Esophagus squamous epithelium (tissue), 5 donors: ENCODE measurements at places on chromosomes 3 and 15.

- DNase-seq = no peak
Observed at GRCh38 chr15:38555686-38556334, 8.8 kb downstream of the RASGRP1 start.

DNA sequence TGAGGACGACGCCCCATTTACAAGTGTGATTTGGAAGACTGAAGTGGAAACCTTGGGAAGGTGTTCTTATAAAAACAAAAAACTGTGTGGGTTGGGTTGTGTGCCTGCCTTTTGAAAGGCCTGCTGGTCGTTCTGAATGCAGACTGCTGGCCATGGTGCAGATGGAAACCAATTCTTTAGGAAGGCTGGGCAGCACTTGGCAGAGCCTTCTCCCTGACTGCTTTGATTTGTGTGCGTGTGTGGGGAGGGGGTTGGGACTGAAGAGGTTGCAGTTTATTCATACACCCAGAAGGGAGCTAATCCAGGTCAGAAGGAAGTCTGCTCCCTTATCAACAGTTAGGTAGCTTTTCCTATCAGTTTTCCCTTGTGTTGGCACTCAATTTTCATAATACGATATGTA is 288.7 kb downstream of the SOX2 start:
- no peak for DNase-seq

DNA sequence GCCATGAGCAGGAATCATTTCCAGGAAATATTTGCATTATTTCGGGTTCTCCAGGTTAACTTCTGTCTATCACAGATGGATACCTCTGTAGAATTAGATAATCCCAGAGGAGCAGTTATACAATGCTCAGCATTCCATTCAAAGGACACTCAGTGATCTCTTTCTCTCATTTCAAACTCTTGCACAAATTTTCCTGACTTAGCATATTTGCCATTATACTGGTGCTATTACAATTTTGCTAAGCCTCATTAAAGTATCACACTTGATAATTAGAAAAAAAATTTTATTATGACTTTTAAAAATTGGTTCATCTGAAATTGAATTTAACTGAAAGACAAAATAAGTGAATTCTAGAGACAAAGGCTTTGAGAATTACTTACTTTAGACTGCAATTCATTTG is 469.0 kb downstream of the EPHA3 start:
- no peak for DNase-seq

- no peak for DNase-seq
Observed at GRCh38 chr15:75723171-75723846, 10.7 kb upstream of the CSPG4 start.

- DNase-seq = no peak
Observed at GRCh38 chr3:86968244-86968932, 22.6 kb downstream of the VGLL3 start.

GRCh38 chr3:188693435-188693834 is 478.3 kb upstream of the TPRG1 start:
- no peak for DNase-seq
